Right forelimb (tissue), 1 donor: ENCODE measurements at places on chromosomes 11 and 22.

GRCh38 chr11:293852-294661, 5.1 kb downstream of the PGGHG start:
- no peak for DNase-seq

GRCh38 chr22:46585340-46586122, 34.7 kb upstream of the GRAMD4 start:
- no peak for DNase-seq

DNA sequence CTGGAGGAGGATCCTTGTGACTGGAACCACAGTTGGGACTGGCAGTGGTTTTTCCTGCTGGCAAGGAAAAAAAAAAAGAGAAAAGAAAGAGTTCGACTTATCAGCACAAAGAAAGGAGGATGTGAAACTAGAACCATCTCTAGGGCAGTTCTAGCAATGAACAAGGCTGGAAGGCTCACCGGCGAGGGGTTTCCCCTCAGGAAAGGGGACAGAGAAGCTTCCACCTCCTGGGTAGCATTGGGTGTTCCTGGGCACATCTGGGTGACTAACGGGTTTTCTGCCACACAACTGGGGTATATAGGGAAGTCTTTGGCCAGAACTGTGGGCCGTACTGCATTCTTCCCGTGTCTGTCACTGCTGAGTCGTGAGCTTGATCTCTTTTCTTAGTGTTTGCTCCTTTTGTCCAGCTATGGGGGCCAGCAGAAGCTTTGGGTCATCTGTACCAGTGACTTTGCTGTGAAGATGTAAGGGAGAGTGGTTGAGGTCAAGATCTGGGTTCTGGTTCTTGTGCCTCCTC, 109.4 kb upstream of the OR4B1 start:
- DNase-seq, result peak; percentile 28

GRCh38 chr11:70872955-70873735, 379.2 kb downstream of the SHANK2 start:
- no peak for DNase-seq

- DNase-seq, result peak; percentile 42
Observed at GRCh38 chr11:134655189-134655989, 243.3 kb upstream of the B3GAT1 start.

- no peak for DNase-seq
Observed at GRCh38 chr11:133903875-133904817, 52.6 kb downstream of the IGSF9B start.

- no peak for DNase-seq
Observed at GRCh38 chr11:119205080-119205479, 1.1 kb upstream of the CBL start.

- peak; percentile 33 for DNase-seq
Observed at GRCh38 chr11:116217441-116217840, 555.3 kb downstream of the BUD13 start.

GRCh38 chr22:18110194-18110953, at the start of gene TUBA8:
Gene TUBA8 (plus strand): TSS chr22:18110809. CDS start chr22:18110866, 57 bp downstream.
- DNase-seq, result peak; percentile 65

GRCh38 chr11:10838881-10839280, 19.0 kb downstream of the ZBED5 start:
- DNase-seq, result no peak

DNA sequence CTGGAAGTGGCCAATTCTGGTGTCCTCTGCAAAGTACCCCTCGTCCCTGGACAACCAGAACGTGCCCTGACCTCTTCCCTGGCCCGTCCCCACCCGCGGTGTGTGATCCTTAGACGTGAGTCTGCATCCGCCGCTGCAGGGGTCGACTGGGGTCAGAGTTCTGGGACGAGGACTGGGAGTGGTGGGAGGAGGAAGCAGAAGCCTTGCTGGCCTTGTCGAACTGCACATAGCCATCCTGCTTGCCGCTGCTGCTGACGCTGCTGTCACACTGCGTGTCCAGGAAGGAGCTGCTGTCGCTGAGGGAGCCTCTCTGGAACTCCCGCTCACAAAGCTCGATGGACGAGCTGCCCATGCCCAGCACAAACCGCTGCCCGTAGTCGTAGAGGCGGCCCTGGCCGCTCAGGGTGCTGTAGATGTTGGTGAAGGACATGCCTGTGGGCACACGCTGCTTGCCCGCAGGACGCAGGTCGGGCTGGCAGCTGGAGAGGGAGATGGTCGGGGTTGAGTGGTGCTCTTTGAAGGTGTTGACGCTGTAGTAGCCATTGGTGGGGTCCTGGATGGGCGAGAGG, 69.1 kb downstream of the ST3GAL4 start:
- DNase-seq, result no peak

DNA sequence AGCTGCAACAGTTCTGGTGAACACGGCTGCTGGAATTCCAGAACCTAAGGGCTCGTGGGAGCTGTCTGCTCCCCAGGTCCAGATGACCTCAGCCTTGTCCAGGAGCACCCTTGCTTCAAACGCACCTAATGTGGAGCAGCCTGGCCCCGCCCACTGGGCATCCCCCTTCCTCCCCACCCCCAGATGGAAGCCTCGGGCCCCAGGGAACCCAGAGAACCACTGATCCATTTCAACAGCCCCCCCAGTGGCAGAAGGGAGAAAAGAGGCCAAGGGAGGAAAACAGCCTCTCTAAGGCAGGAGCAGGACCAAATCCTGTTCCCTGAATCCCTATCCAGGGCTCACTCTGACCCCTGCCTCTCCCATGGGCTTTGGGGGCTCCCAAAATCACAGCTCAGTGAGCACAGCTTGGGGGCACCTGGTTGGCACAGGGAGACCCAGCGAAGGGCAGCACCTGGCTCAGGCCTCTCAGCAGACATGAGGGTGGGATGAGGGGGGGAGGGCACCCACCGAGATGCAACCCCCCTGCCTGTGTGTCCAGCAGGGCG, 1.2 kb downstream of the CYTH4 start:
- DNase-seq, result no peak

GRCh38 chr11:64770120-64770519, 8.2 kb downstream of the SF1 start:
- DNase-seq, result no peak

GRCh38 chr11:107123022-107123421, 104.7 kb upstream of the GUCY1A2 start:
- no peak for DNase-seq

GRCh38 chr22:40463017-40463631, 92.7 kb downstream of the SGSM3 start:
- DNase-seq, result no peak

GRCh38 chr11:64878223-64878493, 263 bp downstream of the EHD1 start:
- DNase-seq, result no peak

- DNase-seq, result no peak
Observed at GRCh38 chr11:95641495-95641894, 148.1 kb downstream of the FAM76B start.

DNA sequence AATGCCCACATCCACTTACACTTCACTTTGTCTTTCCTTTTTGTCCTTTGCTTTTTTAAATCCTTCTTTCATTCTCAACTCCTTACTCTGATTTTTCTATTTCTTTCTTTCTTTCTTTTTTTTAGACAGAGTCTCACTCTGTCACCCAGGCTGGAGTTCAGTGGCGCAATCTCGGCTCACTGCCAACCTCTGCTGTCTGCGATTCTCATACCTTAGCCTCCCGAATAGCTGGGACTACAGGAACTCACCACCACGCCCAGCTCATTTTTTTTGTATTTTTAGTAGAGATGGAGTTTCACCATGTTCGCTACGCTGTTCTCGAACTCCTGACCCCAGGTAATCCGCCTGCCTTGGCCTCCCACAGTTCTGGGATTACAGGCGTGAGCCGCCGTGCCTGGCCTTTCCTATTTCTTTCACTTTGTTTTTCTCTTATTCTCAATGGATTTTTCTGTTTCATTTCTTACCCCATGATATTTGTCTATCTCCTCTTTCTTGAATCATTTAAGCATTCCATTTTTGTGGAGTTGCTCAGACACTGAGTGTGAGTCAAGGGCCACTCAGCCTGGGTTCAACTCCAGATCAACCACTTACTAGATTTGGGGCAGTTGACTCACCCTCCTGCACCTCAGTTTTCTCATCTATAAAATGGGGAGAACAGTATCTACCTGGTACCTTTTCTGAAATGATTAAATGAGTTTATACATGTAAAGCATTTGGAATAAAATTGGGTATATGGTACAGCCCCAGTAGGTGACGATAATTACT, 7.6 kb downstream of the KCNJ5 start:
- DNase-seq, result no peak

- no peak for DNase-seq
Observed at GRCh38 chr11:126830216-126830806, 170.3 kb downstream of the KIRREL3 start.

DNA sequence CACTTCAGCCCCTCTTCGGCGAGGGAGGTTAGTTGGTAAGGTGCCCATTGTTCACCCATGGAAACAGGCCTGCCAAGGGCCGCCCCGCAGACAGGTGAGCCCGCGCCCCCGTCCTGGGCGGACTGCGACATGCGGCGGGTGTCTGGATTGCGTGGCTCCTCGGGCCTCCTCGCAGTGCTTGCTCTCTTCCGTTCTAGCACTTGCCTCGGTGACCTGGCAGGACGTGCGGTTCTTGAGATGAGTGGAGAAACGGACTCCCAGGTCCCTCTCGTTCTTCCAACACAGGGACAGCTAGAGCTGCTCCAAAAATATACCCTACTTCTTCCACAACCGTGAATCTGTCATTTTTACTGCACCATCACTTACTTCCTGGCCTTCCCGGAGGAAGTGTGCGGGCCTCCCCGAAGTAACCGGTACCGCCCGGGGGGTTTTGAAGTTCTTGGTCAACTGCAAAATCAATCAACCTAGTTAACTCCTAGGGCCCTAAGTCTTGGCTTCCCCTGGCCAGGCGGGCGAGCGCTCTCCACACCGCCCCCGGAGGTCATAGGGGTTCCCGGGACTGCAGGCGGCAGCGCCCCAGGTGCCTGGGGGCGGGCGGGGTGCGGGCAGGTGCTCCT, 745 bp upstream of the ZBTB44 start:
- DNase-seq, result peak; percentile 44

- no peak for DNase-seq
Observed at GRCh38 chr11:34411791-34412190, 26.9 kb upstream of the CAT start.

DNA sequence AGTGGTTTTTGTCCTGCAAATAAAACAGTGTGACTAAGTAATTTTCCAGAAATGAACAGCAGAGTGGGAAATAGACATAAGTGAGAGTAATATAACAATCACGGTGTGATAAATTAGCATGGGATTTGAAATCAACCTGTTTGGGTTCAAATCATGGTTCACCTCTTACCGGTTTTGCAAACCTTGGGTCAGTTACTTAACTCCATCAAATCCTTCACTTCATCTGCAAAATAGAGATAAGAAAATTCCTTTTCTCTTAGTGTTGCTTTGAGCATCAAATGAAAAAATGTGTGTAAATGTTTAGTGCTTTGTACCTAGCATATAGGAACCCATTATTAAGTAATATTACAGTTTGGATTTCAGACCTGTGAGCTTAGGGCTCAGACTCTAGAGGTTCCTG, 152.2 kb downstream of the TEAD1 start:
- DNase-seq, result no peak

GRCh38 chr11:120784566-120785251, 239.2 kb upstream of the TBCEL start:
- DNase-seq, result no peak

DNA sequence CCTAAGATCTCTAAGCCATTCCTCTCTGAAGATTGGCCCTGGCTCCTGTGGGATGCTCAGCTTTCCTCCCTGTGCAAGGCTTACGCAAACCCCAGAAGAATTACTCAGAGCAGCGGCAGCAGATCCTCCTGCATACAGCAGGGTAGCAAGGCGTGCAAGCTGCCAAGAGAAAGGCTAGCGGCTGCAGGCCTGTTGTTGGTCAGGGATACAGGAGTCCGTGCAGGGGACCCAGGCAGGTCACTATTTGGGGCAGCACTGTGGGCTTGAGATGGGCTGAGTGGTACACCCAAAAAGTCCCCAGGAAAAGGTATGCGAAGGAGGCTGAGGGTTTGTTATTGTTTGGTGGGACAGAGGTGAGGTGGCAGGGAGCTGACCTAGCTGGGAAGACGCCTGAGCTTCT, 1.5 kb downstream of the GLB1L2 start:
- no peak for DNase-seq

DNA sequence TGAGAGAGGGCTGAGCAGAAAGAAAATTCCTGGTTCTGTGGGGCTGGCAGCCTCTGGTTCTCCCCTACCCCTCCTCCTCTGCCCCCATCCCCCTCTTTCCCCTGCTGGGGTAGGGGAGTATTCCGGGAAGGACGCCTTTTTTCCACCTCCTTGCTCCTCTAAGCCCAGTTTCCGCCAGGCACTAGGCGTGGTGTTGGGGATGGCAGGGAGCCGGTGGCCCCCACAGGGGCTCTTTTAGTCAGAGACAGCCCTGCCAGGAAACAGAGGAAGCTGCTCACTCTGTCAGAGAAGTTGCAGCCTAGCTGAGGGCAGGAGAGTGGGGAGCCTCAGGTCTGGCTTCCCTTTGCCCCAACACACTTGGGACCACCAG, 15.6 kb upstream of the ARHGEF17 start:
- peak; percentile 68 for DNase-seq

- no peak for DNase-seq
Observed at GRCh38 chr11:70423523-70424505, 25.5 kb downstream of the CTTN start.

- DNase-seq, result peak; percentile 59
Observed at GRCh38 chr11:63573881-63574855, 11.0 kb upstream of the PLAAT2 start.

DNA sequence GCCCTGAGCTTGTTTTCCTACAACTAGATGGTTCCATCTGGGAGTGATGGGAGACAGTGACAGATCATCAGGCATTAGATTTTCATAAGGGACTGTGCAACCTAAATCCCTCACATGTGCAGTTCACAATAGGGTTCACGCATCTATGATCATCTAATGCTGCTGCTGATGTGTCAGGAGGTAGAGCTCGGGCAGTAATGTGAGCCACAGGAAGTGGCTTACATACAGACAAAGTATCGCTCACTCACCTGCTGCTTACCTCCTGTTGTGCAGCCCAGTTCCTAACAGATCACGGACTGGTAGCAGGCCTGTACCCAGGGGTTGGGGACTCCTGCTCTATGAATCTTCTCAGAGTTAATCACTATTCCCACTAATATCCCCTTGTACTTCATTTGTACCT, 12.4 kb downstream of the AAMDC start:
- no peak for DNase-seq

GRCh38 chr11:2581931-2582350, 117.9 kb downstream of the KCNQ1OT1 start:
- peak; percentile 38 for DNase-seq

GRCh38 chr11:17827006-17827405, 92.4 kb downstream of the KCNC1 start:
- no peak for DNase-seq

GRCh38 chr11:57192316-57192715, 10.6 kb downstream of the LRRC55 start:
- no peak for DNase-seq

GRCh38 chr11:68275721-68276507, 4.1 kb upstream of the C11orf24 start:
- DNase-seq, result no peak

- no peak for DNase-seq
Observed at GRCh38 chr22:22397875-22398524, 110.5 kb downstream of the ZNF280B start.

- no peak for DNase-seq
Observed at GRCh38 chr11:103234974-103235373, 125.7 kb downstream of the DYNC2H1 start.

GRCh38 chr11:20156876-20157613, 3.2 kb downstream of the DBX1 start:
- DNase-seq, result no peak

- DNase-seq, result no peak
Observed at GRCh38 chr22:50260801-50261614, 475 bp downstream of the MAPK12 start.

- no peak for DNase-seq
Observed at GRCh38 chr11:58622344-58622743, at the start of gene CNTF. Gene CNTF (plus strand): TSS chr11:58622665. CDS start chr11:58622753, 88 bp downstream.
